OCI-LY7 (cell line): ENCODE measurements at places on chromosomes 7 and 10. TPM values are rescaled to one million over a fixed set of nuclear protein-coding genes. Genes with fewer than 3 reads are reported as not detected.

Gene MYO3A
- total RNA-seq = not detected in 2 replicates

Gene CCT6A
- total RNA-seq = 181 and 219 TPM in 2 replicates

Gene STEAP1B
- 1.1 and 2.1 TPM in 2 replicates for total RNA-seq

Gene CRHR2
- total RNA-seq = not detected in 2 replicates

Gene SEMA3E
- total RNA-seq = not detected in 2 replicates

Gene BMPR1A
- total RNA-seq = 0.37 and 1.1 TPM in 2 replicates

Gene CUL2
- 38.5 and 40.4 TPM in 2 replicates for total RNA-seq

Gene FFAR4
- not detected in 2 replicates for total RNA-seq

Gene SLC39A12
- not detected in 2 replicates for total RNA-seq

Gene SAMD8
- total RNA-seq = 16.7 and 18.9 TPM in 2 replicates

Gene CDCA7L
- total RNA-seq = 173 and 175 TPM in 2 replicates
